ENCODE measurements at places on chromosomes 3 and 15.
A peak's percentile ranks its signal among the peaks of the same experiment; 100 is the strongest.

GRCh38 chr3:173214576-173214975 lies 73.5 kb upstream of the SPATA16 start:
- DNase-seq, result no peak

DNA sequence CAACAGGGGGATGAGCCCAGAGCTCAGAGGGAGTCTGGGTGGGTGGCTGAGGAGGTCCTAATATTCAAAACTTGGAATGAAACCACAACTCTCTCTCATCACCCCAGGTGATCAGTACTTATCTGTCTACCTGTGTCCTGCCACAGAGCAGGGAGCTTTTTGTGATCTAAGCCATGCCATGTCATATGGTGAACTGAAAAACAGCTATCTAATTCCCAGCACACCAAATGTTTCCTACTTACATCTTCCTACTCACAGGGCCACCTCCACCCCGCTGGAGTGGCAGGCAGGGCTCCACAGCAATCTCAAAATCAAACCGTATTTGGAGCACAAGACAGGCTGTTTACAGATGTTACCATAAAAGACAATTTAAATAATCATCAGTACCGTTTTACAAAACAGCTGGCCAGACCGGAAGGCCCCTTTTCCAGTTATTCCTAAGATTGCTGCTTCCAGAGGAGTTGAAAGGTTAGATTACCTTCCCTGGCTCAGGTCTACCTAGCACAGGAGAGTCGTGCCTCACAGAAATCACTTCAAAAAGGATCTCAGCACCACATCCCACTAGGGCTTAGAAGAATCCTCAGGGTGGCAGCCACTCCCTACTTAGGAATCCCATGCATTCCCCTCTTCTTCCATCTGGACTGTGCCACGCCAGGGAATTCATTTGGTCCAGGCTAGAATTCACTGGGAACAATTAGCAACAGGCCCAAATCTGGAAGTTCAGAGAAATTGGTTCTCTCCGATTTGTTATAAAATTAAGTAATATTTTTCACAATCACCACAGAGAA lies 226.6 kb upstream of the IL12A start:
- no peak for DNase-seq

- DNase-seq, result no peak
Measured at GRCh38 chr3:102141928-102142239, 292.6 kb downstream of the NFKBIZ start.

- no peak for DNase-seq
Measured at GRCh38 chr15:58554758-58555157, 123.0 kb downstream of the LIPC start.

GRCh38 chr3:29438580-29438979 lies 157.7 kb downstream of the RBMS3 start:
- DNase-seq, result no peak

DNA sequence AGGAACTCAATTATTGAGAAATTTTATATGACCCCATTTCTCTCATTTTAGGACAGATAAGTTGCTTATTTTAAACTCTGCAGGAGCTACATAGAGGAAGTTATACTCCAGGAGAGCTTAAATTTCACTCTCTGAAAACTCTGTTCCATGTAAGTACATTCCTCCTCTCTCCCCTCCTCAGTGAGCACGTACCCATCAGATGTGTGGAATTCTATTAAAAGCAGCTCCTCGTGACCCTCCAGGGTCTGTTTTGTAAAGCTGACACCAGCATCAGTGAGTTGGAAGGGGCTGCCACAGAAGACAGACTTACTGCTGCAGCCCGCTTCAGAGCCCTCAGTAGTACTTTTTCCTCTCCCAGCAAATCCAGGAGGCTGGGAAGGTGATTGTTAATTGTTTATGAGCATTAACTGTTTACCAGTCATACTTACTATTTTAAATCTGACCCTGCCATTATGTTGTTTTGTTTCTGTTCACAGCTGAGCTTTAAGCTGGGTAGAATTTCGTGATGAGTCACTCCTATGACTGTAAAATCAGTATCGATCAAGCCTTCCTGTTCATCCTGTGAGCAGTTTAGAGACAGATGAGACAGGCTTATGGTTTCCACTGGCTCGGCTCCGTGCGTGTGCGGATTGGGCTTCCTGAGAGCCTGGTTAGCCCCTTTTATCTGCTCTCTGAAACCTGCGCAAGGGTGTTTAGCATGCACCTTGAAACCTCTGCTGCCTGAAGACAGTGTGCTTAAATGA lies 20.4 kb downstream of the IGF1R start:
- peak; percentile 8 for DNase-seq

DNA sequence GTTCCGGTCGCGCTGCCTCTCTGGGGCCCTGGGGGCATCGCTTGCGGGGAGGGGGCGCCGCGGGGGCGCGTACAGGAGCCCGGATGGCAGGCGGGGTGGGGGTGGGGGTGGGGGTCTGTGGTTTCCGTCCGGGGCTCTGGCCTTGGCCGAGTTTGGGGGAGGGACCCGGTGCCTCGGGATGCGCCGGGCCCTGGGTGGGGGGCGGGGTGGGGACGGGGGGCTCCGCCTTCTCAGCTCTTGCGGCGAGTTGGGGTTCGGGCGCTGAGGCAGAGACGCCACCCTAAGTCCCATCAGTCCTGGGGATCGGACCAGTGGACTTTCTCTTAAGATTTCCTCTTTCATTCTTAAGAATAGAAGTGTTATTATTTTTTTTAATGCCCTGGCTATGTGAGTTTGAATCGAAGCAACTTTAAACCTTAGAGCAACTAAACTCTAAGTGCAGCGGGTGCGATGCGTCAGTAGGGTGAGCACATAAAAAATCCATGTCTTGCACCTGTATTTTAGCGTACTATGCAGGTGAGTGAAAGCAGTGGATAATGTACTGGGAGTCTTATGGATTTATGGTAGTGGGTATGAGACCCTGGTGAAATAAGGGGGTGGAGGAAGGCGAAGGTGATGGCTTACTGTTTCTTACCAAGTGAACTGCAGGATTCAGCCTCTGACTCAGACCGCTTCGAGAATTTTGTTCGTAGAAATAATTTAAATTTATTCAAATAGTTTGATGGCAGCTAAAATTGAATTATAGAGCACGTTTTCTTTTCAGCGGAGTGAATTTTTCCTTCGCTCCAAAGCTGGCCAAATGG lies 762 bp downstream of the CTNNB1 start:
- peak; percentile 5 for DNase-seq

DNA sequence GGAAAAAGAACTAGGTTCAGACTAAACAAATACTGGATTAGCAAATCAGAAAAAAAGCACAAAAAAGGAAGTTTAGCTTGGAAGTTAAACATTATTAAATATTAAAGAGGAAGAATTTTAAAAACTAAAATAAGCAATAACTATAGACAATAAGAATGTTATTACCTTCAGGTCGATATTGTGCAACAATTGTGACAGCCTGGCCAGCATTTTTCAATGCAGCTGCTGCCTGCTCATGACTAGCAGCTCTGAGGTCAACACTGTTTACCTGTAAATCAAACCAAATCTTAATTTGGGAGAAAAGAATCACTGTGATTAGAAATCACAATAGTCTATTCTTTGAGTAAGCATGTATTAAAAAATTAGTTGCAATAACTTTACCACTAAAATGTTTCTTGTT lies 75.1 kb upstream of the MELTF start:
- DNase-seq, result no peak

GRCh38 chr3:87478716-87479115 lies 202.3 kb upstream of the POU1F1 start:
- DNase-seq, result no peak

- DNase-seq, result no peak
Measured at GRCh38 chr3:72593881-72594397, 254.3 kb downstream of the SHQ1 start.

GRCh38 chr3:195869413-195870001 lies 38.8 kb downstream of the TNK2 start:
- no peak for DNase-seq

GRCh38 chr3:111589303-111590142 lies 5.6 kb downstream of the ZBED2 start:
- no peak for DNase-seq

- DNase-seq, result peak; percentile 8
Measured at GRCh38 chr15:92158426-92158825, 235.3 kb upstream of the ST8SIA2 start.

GRCh38 chr15:90211440-90212143 lies 10.5 kb downstream of the SEMA4B start:
- DNase-seq, result no peak

- no peak for DNase-seq
Measured at GRCh38 chr3:180283251-180283650, 246.5 kb upstream of the PEX5L start.

GRCh38 chr3:125319765-125320164 lies 55.4 kb downstream of the ZNF148 start:
- DNase-seq, result no peak

DNA sequence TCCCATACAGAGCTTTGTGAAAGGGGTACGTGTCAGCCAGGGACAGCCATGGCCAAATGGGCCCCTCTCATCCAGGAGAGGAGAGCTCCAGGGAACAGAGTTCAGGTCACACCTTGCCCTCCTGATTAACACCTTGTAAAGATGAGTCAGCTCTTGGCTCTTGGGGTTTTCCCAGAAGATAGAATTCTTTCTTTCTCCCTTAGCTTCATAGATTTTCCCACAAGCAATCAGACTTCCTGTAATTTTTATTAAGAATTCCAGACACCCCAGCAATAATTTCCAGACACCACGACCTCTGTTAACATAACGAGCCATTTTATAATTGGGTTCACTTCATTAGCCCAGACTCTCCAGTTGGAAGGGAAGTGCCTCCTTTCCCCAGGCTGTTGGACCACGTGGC lies 86.4 kb downstream of the LRTM1 start:
- DNase-seq, result no peak

- DNase-seq, result no peak
Measured at GRCh38 chr3:160090653-160091052, 102.0 kb downstream of the IL12A start.

DNA sequence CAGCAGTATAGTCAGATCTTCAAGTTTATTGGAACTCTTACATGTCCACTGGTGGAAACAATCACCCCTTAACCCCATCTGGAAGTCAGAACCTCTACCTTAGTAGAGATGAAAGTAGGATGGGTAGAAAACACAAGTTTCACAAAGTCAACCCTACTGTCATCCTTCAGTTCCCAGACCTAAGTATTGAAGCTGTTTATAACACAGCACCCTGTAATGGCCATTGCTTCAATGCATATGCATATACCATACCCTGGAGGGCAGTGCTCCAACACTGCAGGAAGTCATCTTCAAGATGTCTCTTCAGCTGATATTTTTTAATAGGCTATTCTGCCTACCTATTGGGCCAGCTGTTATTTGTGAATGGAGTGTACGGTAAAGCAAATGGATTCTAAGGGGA lies 241.3 kb downstream of the UBE2E2 start:
- no peak for DNase-seq

- no peak for DNase-seq
Measured at GRCh38 chr3:119653876-119654275, 6.5 kb downstream of the POPDC2 start.

DNA sequence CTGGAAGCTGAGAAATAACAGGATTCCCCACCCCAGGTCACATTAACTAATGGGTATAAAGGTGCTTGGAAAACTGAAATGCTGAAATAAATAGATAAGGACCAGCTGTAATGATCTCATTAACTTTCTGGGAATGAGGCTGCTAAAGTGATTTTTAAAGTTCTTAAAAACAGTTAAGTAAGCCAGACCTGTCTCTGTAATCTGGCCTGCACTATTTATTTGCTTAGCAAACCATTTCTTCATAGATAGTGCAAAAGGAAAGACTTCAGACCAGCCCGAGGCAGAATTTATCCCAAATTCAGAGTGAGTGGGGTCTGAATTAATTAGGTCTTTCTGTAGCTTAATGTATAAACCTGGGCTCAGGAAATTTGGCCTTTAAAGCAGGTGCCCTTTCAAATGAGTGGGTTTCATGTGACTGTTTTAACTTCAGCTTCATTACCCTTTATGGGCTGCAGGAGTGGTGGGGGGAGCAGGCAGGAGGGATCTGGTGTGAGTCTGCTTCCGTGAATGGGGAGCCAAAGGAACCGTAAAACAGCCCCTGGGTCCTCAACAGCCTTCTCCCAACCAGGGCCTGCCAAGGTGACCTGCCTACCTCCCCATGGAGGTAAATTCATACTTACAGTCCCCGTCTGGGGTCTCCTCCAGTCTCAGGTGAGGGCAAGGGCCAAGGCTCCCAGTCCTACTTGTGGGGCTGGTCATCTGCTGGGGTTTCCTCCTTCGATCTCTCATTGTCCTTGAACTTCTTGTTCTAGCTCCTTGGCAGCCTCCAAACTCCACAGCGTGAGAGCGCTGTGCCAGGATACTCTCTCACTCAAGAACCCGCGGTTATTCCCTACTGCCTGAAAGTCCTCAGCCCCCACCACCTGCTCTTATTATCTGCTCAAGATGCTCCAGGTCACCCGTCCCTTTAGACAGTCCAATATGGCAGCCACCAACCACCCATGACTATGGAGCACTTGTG lies 31.2 kb downstream of the MAGEF1 start:
- DNase-seq, result no peak

DNA sequence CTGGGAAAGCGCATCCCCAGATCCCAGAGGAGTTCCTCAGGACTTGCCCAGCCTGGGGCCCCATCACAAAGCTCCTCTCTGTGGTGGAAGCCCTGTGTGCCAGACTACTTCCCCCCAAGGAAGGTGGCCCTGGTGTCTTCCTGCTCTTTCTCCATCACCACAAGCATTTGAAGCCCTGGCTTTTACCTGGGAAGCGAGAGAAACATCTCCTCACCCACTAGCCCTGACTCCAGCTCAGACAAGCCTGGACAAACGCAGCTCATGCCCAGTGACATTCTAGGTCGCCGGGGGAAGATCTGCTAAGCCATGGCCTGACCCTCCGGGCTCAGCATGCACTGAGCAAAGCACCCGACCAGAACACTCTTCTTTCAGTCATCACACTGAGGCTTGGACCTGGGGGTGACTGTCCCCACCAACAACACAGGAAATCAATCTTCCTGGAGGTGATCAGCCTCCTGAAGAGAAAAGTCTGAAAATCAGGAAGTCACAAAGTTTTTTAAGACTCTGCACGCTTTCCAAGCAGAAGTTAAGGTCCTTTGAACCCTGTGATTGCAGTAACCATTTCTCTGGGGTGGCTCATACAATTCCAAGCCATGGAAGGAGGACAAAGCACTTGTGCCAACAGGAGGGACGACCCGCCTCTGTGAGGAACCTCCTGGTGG lies 40.8 kb downstream of the KLHL25 start:
- DNase-seq, result no peak

DNA sequence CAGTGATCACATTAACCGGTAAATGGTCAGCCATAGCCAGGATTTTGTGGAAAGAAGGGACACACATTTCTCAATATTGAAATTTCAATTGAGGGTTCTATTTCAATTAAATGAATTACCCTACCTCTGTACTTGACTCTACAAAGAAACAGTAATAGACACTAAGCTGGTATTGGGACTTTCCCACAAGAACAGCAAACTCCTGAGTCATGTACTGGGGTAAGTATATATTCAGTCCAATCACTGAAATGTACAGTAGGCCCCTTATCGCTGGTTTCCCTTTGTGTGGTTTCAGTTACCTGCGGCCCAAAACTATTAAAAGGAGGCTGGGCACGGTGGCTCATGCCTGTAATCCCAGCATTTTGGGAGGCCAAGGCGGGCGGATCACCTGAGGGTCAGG lies 17.6 kb downstream of the ASB14 start:
- no peak for DNase-seq

GRCh38 chr3:153757839-153758238 lies 363.4 kb upstream of the ARHGEF26 start:
- no peak for DNase-seq
